Putamen (tissue), 1 donor: ENCODE measurements at places on chromosomes 5 and 9.

DNA sequence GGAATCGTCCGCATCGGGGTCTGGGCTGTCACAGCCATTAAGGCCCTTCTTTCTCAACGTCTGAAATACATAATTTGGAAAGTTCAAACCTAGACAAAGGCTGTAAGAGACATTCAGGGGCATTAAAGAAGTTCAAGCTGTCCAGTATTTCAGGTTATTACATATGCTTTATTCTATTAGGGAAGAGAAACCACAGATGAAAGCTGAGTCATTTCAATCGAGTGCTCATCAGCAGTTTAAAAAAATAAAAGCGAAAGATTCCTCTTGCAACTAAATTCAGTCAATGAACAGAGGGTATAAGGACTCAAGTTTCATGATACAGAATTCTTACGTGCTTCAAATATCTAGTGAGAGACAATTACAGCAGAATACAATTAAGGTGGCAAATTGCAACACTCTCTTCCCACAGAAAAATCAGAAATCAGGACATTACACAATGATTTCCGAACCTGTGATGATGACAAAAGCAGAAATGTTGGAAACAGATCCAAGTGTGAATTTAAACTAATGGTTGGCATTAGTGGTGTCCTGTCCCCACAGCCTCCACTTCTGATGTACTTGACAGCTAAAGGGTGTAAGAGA, 121.6 kb downstream of the MEF2C start:
- peak; percentile 4 for DNase-seq

DNA sequence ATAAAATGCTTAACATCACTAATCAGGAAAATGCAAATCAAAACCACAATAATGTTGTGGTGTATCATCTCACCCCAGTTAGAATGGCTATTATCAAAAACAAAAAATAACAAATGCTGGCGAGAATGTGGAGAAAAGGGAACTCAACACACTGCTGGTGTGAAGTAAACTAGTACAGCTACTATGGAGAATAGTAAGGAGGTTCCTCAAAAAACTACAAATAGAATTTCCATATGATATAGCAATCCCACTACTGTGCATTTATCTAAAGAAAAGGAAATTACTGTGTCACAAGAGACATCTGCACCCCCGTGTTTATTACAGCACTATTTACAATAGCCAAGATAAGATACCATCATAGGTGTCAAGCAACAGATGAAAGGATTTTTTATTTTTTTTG, 214.5 kb upstream of the RASA1 start:
- no peak for DNase-seq

DNA sequence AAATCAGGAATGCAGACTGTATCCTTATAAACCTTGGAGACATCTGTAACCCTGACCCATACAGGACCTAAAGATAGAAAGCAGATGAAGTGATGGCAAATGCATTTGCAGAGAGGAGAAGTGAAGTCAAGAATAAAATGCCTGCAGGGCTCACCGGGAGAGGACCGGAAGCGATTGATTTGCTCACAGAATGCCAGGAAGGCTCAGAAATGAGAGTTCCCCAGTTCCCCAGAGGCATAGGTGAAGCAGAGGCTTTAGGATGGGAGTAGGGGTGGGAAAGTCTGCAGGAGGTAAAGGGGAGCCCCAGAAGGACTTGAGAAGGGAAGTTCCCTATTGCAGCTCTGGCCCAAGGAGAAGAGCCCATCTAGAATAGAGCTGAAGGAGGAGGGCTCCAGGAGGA, 63.9 kb upstream of the TNFAIP8 start:
- DNase-seq = no peak

- no peak for DNase-seq
Measured at GRCh38 chr9:83330207-83331196, 207.7 kb downstream of the FRMD3 start.

- no peak for DNase-seq
Measured at GRCh38 chr9:121153642-121154041, 48.0 kb downstream of the RAB14 start.

- no peak for DNase-seq
Measured at GRCh38 chr9:89593727-89594427, 10.9 kb upstream of the GADD45G start.

DNA sequence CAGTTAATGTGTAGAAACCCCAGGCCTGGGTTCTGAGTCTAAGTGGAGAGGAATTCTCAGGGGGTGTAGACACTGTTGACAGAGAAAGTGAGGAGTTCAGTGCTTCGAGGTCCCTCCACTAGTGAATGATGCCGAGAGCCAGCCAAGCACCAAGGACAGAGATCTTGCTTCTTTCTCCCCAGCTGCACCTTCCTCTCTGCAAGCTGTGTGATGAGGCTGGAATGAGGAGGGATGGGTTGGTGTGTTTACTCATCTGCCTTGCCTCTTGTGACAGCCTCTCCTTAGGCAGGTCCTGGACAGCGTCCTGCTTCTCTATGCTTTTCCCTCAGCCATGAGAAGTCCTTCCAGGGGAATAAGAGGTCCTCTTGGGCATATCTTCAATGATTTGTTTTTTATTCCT, 35.3 kb downstream of the HNRNPH1 start:
- no peak for DNase-seq

DNA sequence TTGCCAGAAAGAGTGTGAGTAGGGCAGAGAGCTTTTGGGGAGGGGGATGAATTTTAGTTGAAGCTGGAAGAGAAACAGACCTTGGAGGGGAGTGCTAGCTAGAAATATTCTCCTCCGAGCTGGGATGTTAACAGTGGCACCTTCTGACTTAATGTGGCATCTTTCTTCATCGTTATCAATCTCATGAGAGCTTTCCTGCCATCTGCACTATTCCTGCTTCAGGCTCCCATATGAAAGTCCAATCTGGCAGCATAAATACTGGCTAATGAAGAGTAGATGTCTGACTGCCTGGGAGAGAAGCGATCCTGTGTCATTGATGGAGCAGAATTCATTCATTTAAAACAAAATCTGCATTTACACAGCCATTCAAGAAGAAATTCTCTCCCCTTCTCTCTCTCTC, 284.5 kb downstream of the TMEM38B start:
- DNase-seq = no peak

DNA sequence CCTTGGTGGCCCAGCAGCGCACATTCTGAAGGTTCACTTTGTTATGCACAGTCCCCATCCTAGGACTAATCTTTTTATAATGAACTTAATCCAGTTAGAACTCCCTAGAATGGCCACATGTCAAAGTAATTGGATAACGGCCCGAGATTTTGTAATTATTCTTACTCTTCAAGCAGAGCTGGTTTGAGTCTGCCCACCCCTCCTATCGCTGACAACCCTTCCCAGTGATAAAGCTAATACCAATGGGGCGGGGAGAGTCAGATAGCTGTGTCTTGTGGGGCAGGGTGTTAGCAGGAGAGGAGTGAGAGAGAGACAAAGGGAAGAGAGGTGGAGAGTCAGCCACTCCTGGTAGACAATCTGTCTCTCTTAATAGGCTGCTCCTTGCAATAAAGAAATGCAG, 356.9 kb downstream of the SLIT3 start:
- DNase-seq = no peak

GRCh38 chr9:88590558-88591146, 55.7 kb downstream of the NXNL2 start:
- no peak for DNase-seq
